Muscle of back (tissue), 13 donors: ENCODE measurements at places on chromosomes 12 and 14. TPM values are rescaled to one million over a fixed set of nuclear protein-coding genes. Genes with fewer than 3 reads are reported as not detected.

GALNT4 gene
- polyA plus RNA-seq: 4.2 TPM

NRIP2 gene
- 6.4 TPM for polyA plus RNA-seq

RTL1 gene
- polyA plus RNA-seq: 33.0 TPM

TSPAN9 gene
- 110 TPM for polyA plus RNA-seq

B4GALNT1 gene
- 1.6 TPM for polyA plus RNA-seq

AQP6 gene
- 0.16 TPM for polyA plus RNA-seq

PRKD1 gene
- polyA plus RNA-seq: 21.3 TPM

NFYB gene
- 32.2 TPM for polyA plus RNA-seq

GRCh38 chr12:12439636-12440035, 82.8 kb downstream of the BORCS5 start:
- no peak for DNase-seq

GRCh38 chr14:33700052-33700451, 250.8 kb downstream of the EGLN3 start:
- no peak for DNase-seq

- DNase-seq: no peak
Measured at GRCh38 chr12:127636882-127637281, 630.1 kb upstream of the TMEM132C start.

DNA sequence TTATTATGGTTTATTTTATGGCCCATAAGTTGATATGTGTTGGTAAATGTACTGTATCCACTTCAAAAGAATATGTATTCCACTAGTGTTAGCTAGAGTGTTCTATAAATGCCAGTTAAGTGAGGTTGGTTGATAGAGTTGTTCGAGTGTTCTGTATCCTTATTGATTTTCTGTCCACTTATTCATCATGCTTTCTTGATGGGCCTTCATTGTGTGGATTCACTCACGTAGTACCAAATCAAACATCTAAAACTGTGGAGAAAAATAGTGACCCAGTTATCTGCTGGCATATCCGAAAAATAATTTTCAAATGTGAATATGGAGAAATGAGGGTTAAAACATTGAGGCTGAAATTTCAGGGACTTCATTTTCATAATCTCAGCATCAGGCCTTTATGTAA, 230.4 kb downstream of the TRHDE start:
- DNase-seq: no peak

DNA sequence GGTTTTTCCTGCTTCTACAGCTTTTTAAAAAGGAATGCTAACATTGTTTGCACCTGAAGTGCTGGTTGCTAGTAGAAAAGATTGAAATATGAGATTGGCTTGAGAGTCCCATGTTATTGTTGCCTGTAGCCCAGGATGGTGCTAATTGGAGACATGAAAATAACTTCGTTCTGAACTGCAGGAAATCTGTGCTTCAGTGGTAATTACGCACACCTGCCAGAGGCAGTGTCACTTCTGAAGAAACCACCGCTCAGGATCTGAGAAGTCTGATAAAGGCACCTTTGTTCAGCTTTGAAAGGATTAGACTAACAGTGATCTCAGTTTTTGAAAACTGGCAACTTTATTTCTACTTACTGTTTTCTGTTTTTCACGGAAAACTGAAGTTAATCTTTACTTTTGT, 15.5 kb upstream of the ATP6V0A2 start:
- DNase-seq: no peak

DNA sequence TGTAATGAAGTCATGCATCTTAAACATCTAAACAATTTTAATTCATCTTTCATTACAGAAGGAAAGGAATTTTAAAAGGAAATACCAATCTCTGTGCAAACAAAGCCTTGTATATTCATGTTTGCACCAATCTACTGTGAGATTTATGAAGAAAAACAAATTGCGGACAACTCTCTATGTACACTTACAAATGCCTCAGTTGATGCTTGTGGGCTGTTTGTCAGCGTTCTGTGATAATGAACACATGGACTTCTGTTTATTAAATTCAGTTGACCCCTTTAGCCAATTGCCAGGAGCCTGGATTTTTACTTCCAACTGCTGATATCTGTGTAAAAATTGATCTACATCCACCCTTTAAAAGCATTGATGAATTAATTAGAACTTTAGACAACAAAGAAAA, 5.4 kb downstream of the GPR65 start:
- DNase-seq: no peak

GRCh38 chr12:49126852-49127763, 4.1 kb downstream of the TUBA1B start:
- no peak for DNase-seq

- DNase-seq: no peak
Measured at GRCh38 chr14:71193663-71194062, 286.4 kb downstream of the PCNX1 start.

- DNase-seq: no peak
Measured at GRCh38 chr12:101051151-101051550, 158.9 kb downstream of the SLC5A8 start.

- DNase-seq: no peak
Measured at GRCh38 chr12:18696971-18697602, 40.7 kb downstream of the PLCZ1 start.

GRCh38 chr14:85380881-85381280, 149.1 kb upstream of the FLRT2 start:
- peak; percentile 65 for DNase-seq

- DNase-seq: no peak
Measured at GRCh38 chr14:58109744-58110143, 42.3 kb downstream of the ARMH4 start.

GRCh38 chr14:72332046-72332445, 399.8 kb downstream of the RGS6 start:
- peak; percentile 49 for DNase-seq

DNA sequence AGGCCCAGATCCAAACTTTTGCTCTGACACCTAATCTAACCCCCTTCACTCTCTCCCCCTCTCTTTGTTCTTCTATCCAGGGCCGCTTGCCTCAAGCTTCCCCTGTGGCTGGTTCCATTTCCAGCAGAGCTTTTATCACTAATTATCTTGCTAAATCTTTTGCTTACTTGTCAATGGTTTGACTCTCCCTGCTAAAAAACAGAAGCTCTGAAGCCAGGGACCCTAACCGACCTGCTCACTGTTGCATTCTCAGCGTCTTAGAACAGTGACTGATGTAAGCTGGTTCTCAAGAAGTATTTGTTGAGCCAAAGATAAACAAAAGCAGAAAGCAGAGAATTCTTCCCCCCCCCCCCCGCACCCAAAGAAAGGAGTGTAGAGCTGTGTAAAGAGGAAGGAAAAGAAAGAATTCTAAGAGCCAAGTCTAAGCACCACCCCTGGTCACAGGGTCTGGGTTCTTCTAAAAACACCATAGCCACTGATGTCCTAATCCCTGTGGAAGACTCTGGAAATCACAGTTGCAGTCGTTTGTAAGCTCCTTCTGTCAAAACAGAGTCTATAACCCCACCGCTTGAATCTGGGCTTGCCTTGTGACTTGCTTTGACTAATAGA, 385.8 kb downstream of the MED13L start:
- DNase-seq: no peak

DNA sequence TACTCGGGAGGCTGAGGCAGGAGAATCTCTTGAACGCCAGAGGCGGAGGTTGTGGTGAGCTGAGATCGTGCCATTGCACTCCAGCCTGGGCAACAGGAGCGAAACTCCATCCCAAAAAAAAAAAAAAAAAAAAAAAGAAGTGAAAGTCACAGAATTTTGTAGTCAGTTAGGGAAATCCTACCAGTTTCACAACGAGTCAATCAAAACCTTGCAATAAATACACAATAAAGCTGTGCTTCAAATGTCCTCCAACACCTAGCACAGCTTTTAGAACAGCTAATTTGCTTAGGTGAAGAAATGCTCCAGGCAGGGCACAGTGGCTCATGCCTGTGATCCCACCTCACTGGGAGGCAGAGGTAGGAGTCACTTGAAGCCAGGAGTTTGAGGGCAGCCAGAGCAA, 112.8 kb upstream of the ATF7IP start:
- no peak for DNase-seq

- no peak for DNase-seq
Measured at GRCh38 chr14:46571970-46572369, 79.6 kb downstream of the RPL10L start.

GRCh38 chr14:49898485-49898884, 5.6 kb downstream of the ARF6 start:
- no peak for DNase-seq

DNA sequence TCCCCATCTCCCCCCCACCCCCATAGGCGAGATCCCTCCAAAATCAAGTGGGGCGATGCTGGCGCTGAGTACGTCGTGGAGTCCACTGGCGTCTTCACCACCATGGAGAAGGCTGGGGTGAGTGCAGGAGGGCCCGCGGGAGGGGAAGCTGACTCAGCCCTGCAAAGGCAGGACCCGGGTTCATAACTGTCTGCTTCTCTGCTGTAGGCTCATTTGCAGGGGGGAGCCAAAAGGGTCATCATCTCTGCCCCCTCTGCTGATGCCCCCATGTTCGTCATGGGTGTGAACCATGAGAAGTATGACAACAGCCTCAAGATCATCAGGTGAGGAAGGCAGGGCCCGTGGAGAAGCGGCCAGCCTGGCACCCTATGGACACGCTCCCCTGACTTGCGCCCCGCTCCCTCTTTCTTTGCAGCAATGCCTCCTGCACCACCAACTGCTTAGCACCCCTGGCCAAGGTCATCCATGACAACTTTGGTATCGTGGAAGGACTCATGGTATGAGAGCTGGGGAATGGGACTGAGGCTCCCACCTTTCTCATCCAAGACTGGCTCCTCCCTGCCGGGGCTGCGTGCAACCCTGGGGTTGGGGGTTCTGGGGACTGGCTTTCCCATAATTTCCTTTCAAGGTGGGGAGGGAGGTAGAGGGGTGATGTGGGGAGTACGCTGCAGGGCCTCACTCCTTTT, 2.7 kb downstream of the GAPDH start:
- no peak for DNase-seq

DNA sequence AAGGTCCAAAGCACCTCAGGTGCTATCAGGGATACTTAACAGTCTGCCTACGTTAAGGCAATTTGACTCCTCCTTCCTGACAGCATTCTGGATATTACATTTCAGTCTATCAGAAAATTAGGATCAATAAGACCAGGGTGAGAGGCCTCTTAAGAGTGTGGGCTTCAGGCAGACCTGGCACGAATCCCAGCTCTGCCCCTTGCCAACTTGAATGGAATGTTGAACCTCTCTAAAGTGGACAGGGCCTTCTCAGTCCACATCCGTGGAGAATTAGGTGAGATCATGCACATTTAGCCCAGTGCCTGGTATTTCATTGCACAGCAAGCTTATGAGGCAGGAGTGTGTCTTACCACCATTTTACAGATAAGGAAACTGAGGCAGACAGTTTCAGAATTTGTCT, 25.9 kb downstream of the DCAF4 start:
- no peak for DNase-seq

DNA sequence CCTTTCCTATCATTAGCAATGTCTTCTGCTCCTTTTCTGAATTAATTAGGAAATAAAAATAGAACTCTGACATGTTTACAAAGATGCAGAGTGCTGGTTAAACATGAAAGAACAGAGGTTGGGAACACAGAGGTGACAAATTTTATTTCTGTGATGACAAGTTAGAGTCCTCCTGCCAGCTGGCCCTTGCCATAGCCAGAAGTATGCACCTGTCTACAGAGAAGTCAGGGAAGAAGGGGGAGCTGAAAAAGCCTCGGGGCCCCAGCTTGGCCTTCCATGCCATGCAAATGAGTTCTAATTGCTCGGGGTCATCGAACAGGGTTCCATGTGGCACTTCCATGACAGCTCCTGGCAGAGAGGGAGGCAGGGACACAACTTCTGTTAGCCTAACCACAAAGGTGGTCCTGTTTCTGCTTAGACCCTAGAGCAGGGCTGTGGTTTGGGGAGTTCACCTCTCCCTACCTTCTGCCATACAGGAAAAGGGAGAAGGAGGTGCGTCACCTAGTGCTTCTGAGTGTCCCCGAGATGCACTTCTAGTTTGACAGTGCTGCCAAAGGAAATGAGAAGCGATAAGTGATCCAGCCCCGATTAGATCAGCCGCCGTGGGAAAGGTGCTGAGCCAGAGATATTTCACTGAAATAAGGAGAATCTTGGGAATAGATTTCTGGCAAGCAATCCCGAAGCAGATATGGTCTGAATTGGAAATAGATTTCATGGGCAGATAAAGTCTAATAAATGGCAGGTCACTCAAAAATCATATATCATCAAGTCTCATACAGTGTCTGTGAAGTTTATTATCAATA, 155.8 kb upstream of the FOXN3 start:
- peak; percentile 41 for DNase-seq

GRCh38 chr12:132834181-132834711, 5.6 kb upstream of the GOLGA3 start:
- no peak for DNase-seq

- no peak for DNase-seq
Measured at GRCh38 chr12:52647601-52648000, 4.4 kb downstream of the KRT2 start.

GRCh38 chr14:42994051-42994736, 1387.5 kb downstream of the LRFN5 start:
- no peak for DNase-seq

- DNase-seq: no peak
Measured at GRCh38 chr14:71487941-71488340, 444.3 kb upstream of the RGS6 start.
